CD4-positive, alpha-beta T cell treated with Interleukin-21 for 1 hour (primary cell): ENCODE measurements at places on chromosomes 6 and 20.

GRCh38 chr6:79604583-79605037, 26.5 kb upstream of the SH3BGRL2 start:
- no peak for DNase-seq

- no peak for DNase-seq
Measured at GRCh38 chr6:36586606-36587005, 7.6 kb upstream of the SRSF3 start.

- DNase-seq: no peak
Measured at GRCh38 chr6:147508042-147508865, at the start of gene SAMD5. TSS of gene SAMD5 (plus strand) at chr6:147508690. CDS start at chr6:147508929, 239 bp downstream.

- peak; percentile 8 for DNase-seq
Measured at GRCh38 chr6:121849477-121849876, 414.0 kb downstream of the GJA1 start.
